ENCODE measurements at places on chromosomes 12 and 14. TPM values are rescaled to one million over a fixed set of nuclear protein-coding genes. Genes with fewer than 3 reads are reported as not detected.

Gene CISTR
- total RNA-seq: not detected

Gene LRIG3
- total RNA-seq: 59.4 TPM

Gene SLC7A7
- 319 TPM for total RNA-seq

Gene AGAP2
- 3.1 TPM for total RNA-seq

Gene KRT8
- 2,148 TPM for total RNA-seq

Gene MORN3
- total RNA-seq: not detected

Gene ARHGEF40
- 40.2 TPM for total RNA-seq

Gene VDR
- 193 TPM for total RNA-seq

Gene SDSL
- total RNA-seq: 21.5 TPM

Gene FAM161B
- 7.2 TPM for total RNA-seq

Gene CACNA1C
- total RNA-seq: 9.7 TPM

Gene FAM181A
- not detected for total RNA-seq

Gene ANKRD13A
- 81.3 TPM for total RNA-seq

Gene TAS2R46
- 3.2 TPM for total RNA-seq

Gene PAX9
- total RNA-seq: not detected

Gene NEUROD4
- not detected for total RNA-seq

Gene HPD
- not detected for total RNA-seq

Gene B3GNT4
- total RNA-seq: 0.70 TPM

Gene XRCC3
- 11.6 TPM for total RNA-seq

Gene CCDC198
- not detected for total RNA-seq

Gene AVPR1A
- 0.18 TPM for total RNA-seq

Gene SLC10A1
- total RNA-seq: not detected

Gene TMEM179
- total RNA-seq: 3.1 TPM

Gene MYH6
- not detected for total RNA-seq

Gene P3H3
- total RNA-seq: 5.1 TPM

Gene C12orf50
- total RNA-seq: not detected

Gene VPS33A
- total RNA-seq: 17.8 TPM

Gene LUM
- 31.5 TPM for total RNA-seq

Gene FOXN4
- not detected for total RNA-seq

Gene STON2
- total RNA-seq: 16.5 TPM

Gene PFDN5
- total RNA-seq: 249 TPM

Gene TAS2R50
- not detected for total RNA-seq

Gene DEPDC4
- total RNA-seq: 2.0 TPM

Gene RHNO1
- 18.4 TPM for total RNA-seq

Gene NKX2-1
- not detected for total RNA-seq

Gene ST8SIA1
- 1.6 TPM for total RNA-seq

Gene AKAP6
- 21.5 TPM for total RNA-seq

Gene SLC38A4
- total RNA-seq: 0.18 TPM

Gene RAB35
- total RNA-seq: 22.5 TPM

Gene ALG10
- total RNA-seq: 6.6 TPM

Gene INSM2
- total RNA-seq: not detected

Data from Peyer's patch (tissue), 4 donors.